ENCODE measurements at places on chromosomes 16 and 17. TPM values are rescaled to one million over a fixed set of nuclear protein-coding genes. Genes with fewer than 3 reads are reported as not detected.

Gene RGS9
- 1.3 TPM for total RNA-seq

Gene SLC16A5
- total RNA-seq, result 23.8 TPM

Gene PRAC2
- total RNA-seq, result not detected

Gene IGF2BP1
- 8.0 TPM for total RNA-seq

Gene PRR35
- total RNA-seq, result not detected

Gene CDRT15L2
- not detected for total RNA-seq

Gene EPN3
- not detected for total RNA-seq

Gene FBXW10B
- total RNA-seq, result 0.98 TPM

Gene DNAH2
- 0.10 TPM for total RNA-seq

Gene HSD17B1
- 0.65 TPM for total RNA-seq

Gene G6PC1
- not detected for total RNA-seq

Gene CISD3
- total RNA-seq, result 4.2 TPM

Gene CCDC92B
- not detected for total RNA-seq

Gene TPSB2
- not detected for total RNA-seq

Gene TBC1D3L
- 3.9 TPM for total RNA-seq

Gene ALOX15B
- not detected for total RNA-seq

Gene CDH1
- not detected for total RNA-seq

Gene KRT33A
- total RNA-seq, result not detected

Gene PSME3
- total RNA-seq, result 109 TPM

Gene CHD9NB
- total RNA-seq, result 0.38 TPM

Gene TEKT5
- total RNA-seq, result 0.65 TPM

Gene ELMO3
- 0.76 TPM for total RNA-seq

Gene TMEM238L
- total RNA-seq, result not detected

Gene EVI2B
- 1.2 TPM for total RNA-seq

Gene HS3ST3B1
- under 0.01 TPM for total RNA-seq

Gene ZNF469
- total RNA-seq, result 5.8 TPM
